ENCODE measurements at places on chromosomes 3 and 15. TPM values are rescaled to one million over a fixed set of nuclear protein-coding genes. Genes with fewer than 3 reads are reported as not detected.

Gene CACNA1D
- total RNA-seq = 0.41 TPM

Gene SPESP1
- total RNA-seq = 0.56 TPM

Gene ZKSCAN7
- 0.88 TPM for total RNA-seq

Gene CADM2
- total RNA-seq = not detected

Gene HEMK1
- 56.3 TPM for total RNA-seq

Gene C3orf20
- total RNA-seq = 0.24 TPM

Gene GP5
- total RNA-seq = 1.9 TPM

Gene GOLGA8R
- 8.4 TPM for total RNA-seq

Gene CHL1
- total RNA-seq = not detected

Gene TMEM41A
- total RNA-seq = 24.4 TPM

Gene SLC22A14
- not detected for total RNA-seq

Gene DUOX1
- total RNA-seq = 0.07 TPM

Gene FHIT
- 43.2 TPM for total RNA-seq

Gene FBXL2
- total RNA-seq = not detected

Gene C2CD4B
- 0.17 TPM for total RNA-seq

Gene IREB2
- total RNA-seq = 80.5 TPM

Gene LIPC
- total RNA-seq = 4.4 TPM

Gene CATSPER2
- 7.6 TPM for total RNA-seq

Gene PLCB2
- total RNA-seq = 178 TPM

Gene UBAP1L
- total RNA-seq = 5.2 TPM
